ENCODE measurements at places on chromosomes 3 and 15.

GRCh38 chr3:183158551-183159006, 4.0 kb downstream of the LAMP3 start:
- peak; percentile 89 for DNase-seq

- DNase-seq, result no peak
Measured at GRCh38 chr3:127734181-127734720, 61.5 kb downstream of the ABTB1 start.

DNA sequence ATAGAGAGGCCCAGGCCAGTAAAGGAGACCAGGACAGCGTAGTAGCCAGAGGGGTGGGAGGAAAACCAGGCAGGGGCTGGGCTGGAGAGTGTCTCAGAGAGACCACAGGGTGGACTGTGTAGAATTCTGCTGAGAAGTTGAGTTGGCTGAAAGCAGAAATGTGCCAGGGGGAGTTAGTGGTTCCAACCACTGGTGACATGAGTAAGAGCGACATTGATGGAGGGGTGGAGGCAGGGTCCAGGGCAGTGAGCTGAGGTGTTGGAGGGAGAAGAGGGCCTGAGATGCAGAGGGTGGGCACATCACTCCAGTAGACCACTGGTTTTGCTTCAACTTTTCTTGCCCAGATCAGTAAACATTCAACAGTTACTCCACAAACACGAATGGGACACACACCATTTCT, 106.5 kb downstream of the ASB7 start:
- no peak for DNase-seq

DNA sequence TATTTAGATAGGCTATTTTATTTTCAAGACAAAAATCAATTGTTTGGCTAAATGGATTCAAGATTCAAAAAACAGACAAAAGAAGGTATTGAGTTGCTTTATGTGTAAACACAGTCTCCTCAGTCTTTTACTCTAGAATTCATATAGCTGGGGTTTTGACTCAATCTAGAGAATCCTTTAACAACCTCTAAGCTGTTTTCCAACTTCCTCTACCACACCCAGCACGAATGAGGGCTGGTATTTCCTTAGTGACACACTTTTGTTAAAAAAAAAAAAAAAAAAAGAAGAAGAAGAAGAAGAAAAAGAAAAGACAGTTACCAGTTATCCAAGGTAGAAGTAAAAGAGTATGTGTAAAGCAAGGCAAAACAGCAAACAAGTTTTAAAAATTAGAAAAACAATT, 732.8 kb upstream of the GOLIM4 start:
- DNase-seq, result no peak

DNA sequence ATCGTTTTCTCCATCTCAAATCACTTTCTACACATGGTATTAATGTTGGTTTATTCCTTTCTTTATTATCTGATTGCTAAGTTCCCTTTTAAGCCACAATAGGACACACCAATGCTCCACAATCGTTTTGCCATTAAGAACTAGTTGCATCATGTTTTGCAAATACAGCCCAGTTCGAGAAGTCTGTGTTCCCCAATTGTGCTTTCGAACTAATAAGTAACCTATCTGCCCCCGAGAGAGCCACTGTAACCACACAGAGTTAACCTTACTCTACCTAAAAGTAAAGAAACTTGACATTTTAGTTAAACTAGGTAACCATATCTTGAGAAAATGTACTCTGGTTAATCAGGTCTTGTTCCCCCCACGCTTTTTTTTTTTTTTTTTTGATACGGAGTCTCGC, 39.1 kb downstream of the MAGI1 start:
- DNase-seq, result no peak

- no peak for DNase-seq
Measured at GRCh38 chr15:51755790-51756189, 4.4 kb downstream of the TMOD2 start.

DNA sequence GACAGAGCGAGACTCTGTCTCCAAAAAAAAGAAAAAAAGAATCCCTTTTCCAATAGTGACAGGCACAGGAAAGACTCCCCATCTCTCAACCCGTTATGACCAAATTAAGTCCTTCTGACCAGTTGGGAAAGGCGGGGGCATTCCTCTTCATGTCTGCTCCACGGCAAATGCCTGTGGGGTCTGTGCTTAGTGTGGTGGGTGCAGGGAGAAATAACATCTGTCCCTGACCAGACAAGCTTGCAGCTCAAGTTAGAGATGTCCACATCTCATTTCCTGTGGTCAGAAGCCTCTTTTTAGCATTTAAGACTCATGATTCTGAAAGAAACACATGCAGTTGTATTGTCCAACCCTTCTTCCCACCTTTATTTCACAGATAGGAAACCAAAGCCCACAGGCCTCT, 16.2 kb downstream of the PLA1A start:
- no peak for DNase-seq

DNA sequence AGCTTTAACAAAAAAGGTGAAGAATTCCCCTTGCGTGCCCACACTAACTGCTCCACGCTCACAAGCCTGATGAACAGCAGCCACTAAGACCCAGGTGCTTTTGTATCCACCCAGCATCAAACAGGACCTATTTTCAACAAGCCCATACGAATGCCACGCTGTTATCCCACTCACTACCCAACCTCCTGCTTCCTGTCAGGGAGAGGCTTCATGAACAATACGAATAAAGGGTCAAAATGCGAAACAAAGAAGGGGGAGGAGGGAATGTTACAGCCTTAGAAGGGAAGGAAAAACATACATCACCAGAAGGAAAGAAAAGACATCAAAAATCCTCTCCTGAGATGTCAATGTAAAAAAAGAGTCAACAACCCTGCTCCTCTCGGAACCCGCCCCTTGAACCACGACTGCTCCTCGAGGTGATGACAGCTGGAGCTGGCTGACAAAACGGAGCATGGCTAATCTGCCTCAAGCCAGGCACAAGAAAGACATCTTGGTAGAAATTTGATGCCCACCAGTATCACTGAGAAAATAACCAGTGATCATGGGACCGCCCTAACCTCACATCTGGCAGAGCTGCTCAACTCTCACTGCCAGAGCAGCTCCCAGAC, 9.7 kb downstream of the ERC2 start:
- DNase-seq, result no peak

GRCh38 chr3:28940530-28940929, 340.3 kb upstream of the RBMS3 start:
- peak; percentile 49 for DNase-seq

- DNase-seq, result peak; percentile 90
Measured at GRCh38 chr3:10164546-10165393, at the start of gene IRAK2. IRAK2 (plus strand) TSS chr3:10164919; CDS start chr3:10164955, 36 bp downstream.

- DNase-seq, result no peak
Measured at GRCh38 chr3:85939074-85939482, 980.3 kb downstream of the CADM2 start.

DNA sequence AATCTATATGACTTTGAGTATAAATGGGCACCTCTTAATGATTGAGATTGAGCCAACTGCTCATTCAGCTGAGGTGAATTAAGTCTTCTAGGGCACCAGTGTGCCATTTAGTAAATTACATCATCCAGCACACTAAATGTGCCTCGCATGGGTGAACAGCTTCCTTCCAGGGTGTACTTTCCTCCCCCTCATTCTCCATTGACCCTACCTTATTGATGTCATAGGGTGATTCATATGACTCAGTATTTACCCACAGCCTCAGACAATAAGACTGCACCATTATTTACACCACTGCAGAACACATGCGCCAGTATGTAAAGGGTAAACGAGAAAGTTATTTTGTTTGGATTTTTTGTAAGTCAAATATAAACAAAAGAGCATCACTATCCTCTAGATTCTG, 185.2 kb upstream of the ARL6 start:
- DNase-seq, result no peak

DNA sequence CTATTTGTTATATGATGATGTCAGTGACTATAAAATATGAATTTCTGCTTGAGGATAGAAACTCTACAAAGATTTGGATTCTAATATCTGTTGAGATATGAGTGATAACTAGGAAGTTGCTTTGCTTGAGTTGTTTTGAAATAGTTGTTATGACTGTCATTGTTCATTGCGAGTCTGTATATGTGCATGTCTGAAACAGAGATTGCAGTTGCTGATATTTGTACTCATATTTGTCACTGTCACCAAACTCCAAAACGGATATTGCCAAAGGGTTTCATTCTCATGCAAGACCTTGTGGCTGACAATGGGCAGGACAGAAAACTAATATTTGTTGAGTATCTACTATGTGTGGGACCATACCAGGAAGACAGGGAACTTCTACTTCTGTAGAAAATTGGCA, 240.2 kb downstream of the CD47 start:
- DNase-seq, result no peak

DNA sequence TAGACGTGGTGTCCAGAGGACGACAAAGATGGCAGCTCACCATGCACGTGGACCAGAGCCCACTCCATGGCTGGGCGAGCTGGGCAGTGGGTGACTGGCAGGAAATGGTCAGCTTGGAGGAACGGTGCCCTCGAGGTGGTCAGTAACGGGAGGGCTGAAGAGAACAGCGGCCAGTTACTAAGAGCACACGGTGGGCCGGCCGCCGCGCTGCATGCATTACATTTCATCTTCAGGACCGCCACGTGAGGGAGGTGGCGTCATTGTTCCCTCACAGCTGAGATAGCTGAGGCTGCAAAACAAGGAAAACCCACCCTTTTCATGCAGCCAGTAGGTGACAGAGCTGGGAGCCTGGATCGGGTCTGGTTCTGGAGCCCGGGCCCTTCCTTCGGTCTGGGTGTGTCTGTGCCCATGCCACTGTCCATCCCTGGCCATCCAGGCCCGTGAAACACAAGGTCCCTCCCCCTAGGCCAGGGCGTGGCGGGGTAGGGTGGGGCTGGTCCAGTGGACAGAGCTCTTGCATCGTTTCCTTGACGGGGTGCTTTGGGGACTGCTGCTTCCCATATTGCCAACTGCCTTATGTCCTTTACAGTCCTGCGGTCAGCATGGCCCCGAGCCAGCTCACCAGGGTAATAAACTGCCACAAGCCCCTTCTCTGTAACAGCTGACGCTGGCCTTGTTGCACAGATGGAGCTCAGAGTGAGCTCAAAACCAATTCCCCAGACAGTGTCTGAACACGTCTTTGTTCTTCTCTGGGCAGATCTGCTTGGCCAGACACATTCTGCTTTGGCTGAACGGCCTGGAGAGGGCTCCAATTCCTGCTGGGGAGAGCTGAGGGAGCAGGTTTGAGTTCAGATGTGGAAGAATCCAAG, 51.8 kb downstream of the RGMA start:
- DNase-seq, result peak; percentile 28

GRCh38 chr3:121231872-121232271, 313.9 kb downstream of the POLQ start:
- DNase-seq, result no peak

- no peak for DNase-seq
Measured at GRCh38 chr15:80265021-80265420, 13.0 kb upstream of the CTXND1 start.

GRCh38 chr15:68208636-68209240, 3.6 kb upstream of the CALML4 start:
- peak; percentile 49 for DNase-seq

GRCh38 chr15:38750786-38751185, 186.2 kb upstream of the RASGRP1 start:
- no peak for DNase-seq

- no peak for DNase-seq
Measured at GRCh38 chr3:51977446-51978142, 2.7 kb downstream of the ABHD14A start.

DNA sequence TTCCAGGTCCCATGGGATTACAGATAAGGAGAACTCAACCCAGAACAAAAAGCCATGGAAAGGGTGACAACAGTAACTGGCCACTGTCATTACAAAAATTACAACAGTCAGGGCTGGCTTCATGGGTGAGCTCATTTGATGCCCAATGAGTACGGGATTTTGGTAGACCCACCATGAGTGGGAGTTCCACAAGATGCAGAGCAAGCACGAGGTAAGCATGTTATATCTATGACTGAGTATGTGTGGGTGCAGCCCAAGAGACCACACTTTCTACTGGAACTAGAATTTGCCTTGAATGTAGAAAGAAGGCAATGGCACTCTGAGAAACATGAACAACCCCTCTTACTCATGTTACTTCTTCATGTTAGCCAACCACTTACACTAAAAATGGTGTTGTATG, 83.3 kb downstream of the IGF2BP2 start:
- no peak for DNase-seq

- DNase-seq, result no peak
Measured at GRCh38 chr3:50442945-50443579, 60.4 kb downstream of the CACNA2D2 start.

- DNase-seq, result no peak
Measured at GRCh38 chr15:84885801-84886200, 1.3 kb downstream of the SLC28A1 start.

GRCh38 chr3:150324245-150324644, 83.9 kb upstream of the TSC22D2 start:
- no peak for DNase-seq

DNA sequence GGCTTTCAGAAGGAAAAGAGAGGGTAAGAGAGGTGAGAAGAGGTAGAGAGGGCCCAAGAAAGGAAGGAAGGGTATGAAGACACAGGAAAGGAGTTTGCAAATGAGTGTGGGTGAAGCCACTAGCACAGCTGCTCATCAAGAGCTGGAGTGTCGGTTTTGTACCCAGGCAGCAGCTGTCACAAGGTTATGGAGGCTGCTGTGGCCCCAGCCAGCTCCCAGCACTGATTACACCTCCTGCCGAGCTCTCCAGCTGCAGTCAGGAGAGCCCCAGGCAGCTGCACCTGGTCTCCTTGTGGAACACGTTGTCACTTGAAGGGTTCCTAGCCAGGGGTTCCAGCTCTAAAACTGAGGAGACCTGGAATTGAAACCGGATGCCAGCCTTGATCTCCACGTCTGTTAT, 60.4 kb upstream of the CHD2 start:
- peak; percentile 56 for DNase-seq

DNA sequence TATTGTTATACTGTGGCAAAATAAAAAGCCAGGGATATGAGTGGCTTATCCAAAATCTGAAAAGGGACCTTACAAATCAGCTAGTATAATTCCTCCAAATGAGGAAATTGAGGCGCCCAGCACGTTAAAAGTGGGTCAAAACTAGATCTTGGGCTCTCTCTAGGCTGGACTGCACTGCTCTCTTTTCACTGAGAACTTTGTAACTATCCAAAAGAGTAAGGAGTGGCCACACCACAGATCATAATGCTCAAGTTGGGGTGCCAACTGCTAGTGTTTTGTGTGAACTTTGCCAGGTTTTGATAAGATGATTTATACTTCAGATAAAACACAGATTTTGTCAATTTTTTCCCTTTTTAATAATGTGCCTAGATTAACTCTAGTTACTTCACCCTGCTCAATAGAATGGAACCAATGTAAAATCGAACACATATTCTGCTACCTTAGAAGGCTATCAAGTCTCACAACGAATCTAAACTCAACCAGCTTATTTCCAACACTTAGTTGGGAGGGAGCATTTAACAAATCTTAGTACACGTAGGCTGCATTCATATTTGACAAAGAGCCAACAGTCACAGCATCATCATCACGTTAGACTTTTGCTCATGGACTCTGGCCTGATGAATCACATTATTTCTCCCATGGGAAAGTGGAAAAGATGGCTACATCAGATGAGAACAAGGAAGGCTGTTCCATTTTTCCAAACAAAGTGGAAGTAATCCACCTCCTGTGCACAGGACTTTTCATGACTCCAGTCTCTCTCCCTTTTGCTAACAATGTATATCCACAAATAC, 64.4 kb downstream of the ABI3BP start:
- DNase-seq, result no peak

Measured in GM13976 (cell line).